ENCODE measurements at places on chromosomes 12 and 14.

GRCh38 chr12:25689996-25690501 is 137.0 kb upstream of the LMNTD1 start:
- DNase-seq = no peak

GRCh38 chr12:93580682-93581081 is 8.2 kb downstream of the SOCS2 start:
- DNase-seq = no peak

- no peak for DNase-seq
These were observed 274.7 kb downstream of the NEDD1 start for GRCh38 chr12:97181571-97182265.

DNA sequence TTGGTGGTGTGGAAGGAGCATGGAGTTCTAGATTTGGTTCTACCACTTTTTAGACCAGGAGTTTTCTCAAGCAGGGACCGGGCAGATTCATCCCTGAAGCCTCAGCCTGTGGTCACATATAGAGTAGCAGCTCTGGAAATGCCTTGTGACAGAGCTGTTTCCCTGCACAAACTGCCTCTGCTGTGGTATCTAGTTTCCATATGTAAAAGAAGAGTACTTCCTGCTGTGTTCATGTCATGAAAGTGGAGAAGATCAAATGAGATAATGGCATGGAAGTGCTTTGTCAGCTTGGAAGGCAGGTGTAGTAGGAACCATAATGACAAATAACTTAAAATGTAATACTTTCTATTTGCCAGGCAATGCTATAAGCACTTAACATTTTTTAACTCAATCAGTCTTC is 26.1 kb downstream of the OTUB2 start:
- DNase-seq = no peak

DNA sequence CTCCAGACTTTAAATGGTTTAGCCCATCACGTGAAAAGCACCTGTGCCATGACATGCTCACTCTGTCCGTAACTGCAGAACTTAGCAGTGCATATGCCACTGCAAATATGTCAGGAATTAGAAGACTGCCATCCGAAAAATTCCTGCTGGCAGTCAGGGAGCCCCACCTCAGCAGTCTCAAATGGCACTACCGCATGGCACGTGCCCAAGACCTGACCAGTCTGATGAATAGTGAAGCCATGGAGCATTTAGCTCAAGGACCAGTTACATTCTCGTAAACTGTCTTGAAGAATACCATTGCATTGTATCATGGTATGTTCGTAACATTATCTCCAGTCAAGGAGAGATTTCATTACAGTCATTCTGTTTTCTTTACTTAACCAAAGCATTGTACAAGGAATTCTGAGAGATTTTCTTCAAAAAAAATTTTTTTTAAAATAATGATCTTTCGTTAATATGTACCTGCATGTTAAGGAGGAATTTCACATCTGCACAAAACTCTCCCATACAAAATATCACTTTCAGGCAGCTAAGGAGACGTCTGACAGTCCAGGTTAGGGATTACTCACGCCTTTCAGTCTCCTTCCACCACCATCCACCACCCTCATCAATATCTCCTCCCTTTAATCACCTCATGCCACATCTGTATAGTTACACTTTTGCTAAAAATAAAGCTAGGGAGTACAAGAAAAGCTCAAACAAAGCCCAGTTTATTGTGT is 138.5 kb downstream of the ANO2 start:
- DNase-seq = no peak

GRCh38 chr12:25876383-25877045 is 82.0 kb upstream of the RASSF8 start:
- no peak for DNase-seq

DNA sequence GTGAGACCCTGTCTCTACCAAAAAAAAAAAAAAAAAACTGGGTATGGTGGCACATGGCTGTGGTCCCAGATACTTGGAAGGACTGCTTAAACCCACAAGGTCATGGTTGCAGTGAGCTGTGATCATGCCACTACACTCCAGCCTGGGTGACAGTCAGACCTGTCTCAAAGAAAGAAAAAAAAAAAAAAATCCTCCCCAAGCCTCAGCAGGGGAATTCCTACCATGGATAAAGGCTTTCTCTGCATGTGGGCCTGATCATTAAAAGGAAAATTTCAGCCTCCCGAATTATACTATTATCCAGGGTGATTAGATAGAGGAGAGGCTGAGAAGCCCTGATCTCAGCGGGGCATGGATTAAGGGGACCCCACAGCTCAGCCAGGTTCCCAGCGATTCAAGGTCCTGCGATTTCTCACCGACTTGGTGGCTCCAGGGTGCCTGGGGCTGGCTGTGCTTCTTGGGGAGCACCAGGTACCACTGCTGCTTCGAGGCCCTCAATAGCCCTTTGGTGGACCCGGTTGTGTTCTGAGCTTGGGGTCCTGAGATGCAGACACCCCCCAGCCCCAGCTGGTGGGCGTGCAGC is 5.6 kb downstream of the SH2B3 start:
- no peak for DNase-seq

GRCh38 chr14:101290611-101291010 is 270.7 kb upstream of the DIO3 start:
- DNase-seq = no peak

DNA sequence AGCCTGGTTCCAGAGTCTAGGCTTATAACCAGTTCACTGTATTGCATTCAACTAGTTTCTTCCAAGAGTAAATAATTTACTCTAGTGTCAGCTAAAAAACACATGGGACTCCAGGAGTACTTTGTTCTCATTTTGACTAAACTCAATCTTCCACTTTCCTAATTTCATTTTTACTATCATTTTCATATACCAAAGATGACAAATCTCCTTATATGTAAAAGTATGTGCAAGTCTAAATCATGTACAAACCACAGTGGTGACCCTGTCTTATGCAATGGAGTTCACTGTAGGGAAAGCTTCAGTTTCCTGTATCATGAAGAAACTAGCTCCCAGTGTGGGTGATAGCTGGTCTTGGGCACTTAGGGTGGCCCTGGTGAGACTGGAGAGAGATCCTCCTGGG is 151.6 kb downstream of the HELB start:
- no peak for DNase-seq

GRCh38 chr14:74985028-74985310 is 17.8 kb upstream of the EIF2B2 start:
- DNase-seq = no peak

DNA sequence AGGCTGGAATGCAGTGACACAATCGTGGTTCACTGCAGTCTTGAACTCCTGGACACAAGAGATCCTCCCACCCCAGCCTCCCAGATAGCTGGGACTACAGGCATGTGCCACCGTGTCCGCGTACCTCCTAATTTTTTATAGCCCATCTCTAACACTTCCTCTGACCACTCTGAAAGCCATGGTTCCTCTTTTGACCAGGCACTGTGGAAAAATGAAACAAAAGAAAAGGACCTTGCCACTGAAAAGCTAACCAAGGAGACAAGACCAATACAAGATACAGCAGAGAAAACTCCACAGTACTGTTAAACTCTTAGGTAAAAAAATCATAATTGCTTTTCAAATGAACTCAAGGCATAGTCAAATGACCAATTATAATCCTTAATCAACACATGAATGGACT is 233.3 kb downstream of the NEDD1 start:
- DNase-seq = no peak

DNA sequence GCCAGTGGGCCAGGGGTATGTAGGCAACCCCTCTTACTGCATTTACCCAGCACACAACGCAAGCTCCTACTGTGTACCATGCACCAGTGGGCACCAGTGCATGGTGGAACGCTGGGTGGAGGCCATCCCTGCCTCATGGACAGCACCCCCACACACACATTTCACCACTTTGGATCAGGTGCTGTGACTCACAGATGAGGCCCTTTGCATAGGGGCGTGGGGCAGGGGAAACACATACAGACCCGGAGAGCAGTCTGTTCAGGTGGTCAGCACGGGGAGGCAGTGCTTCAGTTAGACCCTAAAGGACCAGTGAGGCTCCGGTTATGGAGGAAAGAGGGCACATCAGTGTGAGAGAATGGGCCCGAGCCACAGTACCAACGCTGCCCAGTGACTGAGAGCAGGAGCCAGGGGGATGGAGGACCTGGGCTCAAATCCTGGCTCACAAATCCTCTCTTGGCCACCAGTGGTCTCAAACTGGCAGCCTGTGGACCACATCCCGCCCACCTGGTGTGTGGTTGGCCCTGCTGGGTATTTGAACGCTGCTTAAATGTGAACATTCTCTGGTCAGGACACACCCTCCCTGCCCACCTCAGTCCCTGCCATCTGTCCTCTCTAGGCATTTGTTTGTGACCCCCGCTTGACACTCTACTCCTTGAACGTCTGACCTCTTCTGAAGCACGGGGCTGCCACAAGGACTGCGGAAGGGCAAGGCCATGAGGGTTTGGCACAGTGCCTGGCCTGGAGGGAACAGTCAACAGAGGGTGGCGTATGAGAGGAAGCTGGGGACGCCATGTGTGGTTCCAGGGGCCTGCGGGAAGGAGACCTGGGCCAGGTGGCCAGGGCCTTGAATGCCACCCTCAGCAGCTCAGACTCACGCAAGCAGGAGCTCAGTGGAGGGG is 46.7 kb downstream of the FAM222A start:
- DNase-seq = no peak

DNA sequence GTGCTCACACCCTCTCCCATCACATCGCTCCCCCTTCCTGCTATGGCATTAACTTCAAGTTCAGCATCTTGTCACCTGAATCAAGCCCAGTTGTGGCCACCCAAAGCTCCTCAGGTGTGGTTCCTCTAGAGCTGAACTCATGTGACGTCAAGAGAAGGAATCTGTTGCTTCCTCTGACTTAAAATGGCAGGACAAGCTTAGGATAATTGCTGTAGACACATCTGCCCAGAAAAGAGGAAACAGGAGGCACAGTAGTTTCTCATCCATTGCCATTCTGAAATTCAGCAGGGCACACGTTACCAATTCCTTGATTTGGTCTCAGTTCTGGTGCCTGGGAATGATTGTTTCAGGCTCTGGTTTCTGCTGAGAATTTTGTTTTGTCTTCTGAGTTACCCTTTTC is 52.1 kb downstream of the RCOR1 start:
- DNase-seq = no peak

DNA sequence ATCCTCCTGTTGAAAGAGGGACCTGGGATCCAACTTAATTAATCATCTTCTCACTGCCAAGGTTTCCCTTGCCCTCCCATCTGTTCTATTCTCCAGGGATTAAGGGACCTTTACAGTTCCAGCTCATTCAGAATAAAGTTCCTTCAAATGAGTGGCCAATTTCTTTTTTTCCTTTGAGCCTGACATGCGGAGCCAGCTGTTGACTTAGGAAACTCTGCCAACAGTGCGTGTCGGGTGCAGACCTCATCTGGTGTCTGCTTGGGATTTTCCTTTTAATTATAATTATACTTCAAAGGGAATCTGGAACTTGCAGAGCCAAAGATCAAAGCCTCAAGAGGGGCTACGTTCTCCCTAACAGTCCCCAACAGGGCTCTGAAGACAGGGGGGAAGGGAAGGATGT is 64.8 kb downstream of the CCDC60 start:
- DNase-seq = no peak

DNA sequence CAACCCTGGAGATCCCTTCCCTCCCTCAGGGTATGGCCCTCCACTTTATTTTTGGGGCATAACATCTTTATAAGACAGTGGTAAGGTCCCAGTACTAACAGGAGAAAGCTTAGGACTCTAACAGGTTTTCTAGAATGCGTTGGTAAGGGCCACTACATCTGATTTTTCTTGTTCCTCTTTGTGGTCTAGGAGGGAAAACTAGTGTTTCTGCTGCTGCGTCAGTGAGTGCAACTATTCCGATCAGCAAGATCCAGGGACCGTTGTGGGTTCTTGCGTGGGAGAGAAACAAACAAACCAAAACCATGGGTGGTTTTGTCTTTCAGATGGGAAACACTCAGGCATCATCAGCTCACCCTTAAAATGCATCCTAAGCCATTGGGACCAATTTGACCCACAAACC is 123.6 kb upstream of the SLC16A7 start:
- DNase-seq = no peak

GRCh38 chr12:4285070-4285469 is 11.5 kb downstream of the CCND2 start:
- DNase-seq = no peak

GRCh38 chr12:62116986-62117385 is 143.2 kb upstream of the USP15 start:
- no peak for DNase-seq

DNA sequence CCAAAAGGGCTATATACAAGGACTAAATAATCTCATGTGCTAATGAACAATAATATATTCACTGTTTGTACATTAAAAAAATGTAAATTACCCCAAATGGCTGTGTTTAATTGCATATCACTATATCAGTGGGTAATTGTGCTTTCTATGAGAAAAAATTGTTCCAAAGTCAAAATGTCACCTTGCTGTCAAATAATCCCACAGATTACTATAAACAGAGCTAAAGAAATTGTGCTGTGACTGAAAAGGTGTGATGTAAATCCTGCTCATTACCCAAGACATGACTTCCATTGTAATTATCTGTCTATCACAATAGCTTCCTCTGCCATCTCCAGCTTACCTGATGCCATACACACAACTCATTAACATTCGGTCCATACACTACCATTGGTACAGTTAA is 70.3 kb downstream of the ATP23 start:
- no peak for DNase-seq

DNA sequence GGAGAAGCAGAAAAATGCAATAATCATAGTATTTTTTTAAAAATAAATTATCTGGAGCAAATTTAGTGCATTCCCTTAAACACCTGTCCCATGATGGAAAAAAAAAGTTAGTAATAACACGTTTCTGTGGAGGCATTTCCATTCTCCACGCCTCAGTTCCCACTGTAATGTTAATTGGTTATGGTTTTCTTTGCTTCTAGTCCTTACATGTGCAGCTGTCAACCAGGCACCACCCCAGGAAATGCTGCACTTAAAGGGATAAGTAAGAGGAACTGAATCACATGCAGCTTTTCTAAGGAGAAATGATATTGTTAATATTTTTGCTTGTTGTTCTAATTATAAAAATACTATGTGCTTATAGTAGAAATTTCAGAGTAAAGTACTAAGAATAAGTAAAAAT is 240.3 kb downstream of the ZFP36L1 start:
- DNase-seq = peak; percentile 35

DNA sequence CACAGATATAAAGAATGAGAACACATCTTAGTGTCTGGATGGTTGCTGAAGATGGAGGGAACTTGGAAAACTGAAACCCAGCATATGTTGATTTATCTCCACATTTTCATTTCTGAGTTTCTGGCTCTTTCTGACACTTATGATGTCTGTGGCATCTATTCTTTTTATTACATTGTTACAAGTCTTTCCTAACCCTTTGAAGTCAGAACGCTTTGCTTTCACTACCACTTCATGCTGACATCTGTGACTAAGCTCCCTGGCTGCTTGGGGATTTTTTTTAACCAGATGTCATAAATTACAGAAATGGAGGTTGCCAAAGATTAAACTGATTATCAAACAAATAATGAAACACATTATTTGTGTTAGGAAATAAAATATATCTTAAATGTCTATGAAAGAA is 188.7 kb downstream of the KITLG start:
- no peak for DNase-seq

DNA sequence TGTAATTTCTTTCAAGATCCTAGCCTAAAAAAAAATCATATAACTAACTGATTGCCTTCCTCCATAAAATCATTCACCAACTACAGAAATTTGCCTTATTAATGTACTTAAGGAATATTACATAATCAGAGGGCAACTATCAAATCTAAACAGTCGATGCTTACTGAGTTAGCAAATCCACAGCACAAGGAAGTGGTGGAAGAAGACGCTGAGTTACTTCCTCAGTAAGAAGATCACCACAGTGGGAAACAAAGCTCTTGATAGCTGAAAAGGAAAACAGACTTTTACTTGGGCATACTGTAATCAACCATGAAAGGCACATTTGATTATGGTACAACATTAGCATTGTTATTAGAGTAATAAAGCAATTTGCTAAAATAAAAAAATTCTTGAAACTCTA is 48.7 kb downstream of the HEATR5A start:
- DNase-seq = no peak
